ENCODE measurements at places on chromosomes 3 and 15.

- no peak for DNase-seq
These were observed 33.2 kb upstream of the NSMCE3 start for GRCh38 chr15:29302871-29303270.

DNA sequence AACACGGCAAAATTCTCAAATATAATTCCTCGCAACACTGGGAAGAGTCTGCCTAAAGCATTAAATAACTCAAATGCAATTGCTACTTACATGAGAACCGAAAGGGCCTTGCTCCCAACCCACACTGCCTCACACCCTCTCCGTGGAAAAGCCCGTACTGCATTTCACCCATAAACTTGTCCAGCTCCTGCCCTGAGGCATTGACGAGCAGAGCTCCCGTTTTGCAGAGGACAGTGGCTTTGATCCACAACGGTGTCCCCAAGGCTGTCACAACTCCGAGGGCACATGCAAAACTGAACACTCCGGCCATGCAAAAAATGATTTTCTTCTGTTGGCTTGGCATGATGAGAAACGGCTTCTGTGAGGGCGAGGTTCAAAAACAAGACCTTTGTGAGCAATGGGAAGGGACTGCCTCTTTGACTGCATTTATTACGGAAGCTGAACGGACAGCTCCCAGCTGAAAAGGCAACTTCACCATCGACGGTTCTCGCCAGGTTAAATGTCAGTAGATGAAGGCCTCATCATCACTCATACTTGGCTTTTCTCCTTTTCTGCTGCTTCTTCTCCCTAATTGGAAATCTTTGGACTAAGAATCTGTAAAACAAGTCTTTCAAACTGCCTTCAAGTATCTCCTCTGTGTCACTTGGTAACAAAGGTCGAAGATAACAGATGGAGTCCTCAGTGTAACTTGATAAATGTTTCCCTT, at the start of gene CLRN1:
CLRN1 (minus strand) TSS at position 362 of the 706 bp plus-strand sequence; CDS start at position 343, 19 bp downstream.
- peak; percentile 10 for DNase-seq

GRCh38 chr15:58574631-58575030, 142.8 kb downstream of the LIPC start:
- no peak for DNase-seq

GRCh38 chr15:63514531-63514943, 10.1 kb downstream of the USP3 start:
- DNase-seq = no peak

GRCh38 chr3:184140436-184140835, 5.3 kb downstream of the EIF2B5 start:
- DNase-seq = no peak

GRCh38 chr3:49614936-49615335, 59.2 kb upstream of the APEH start:
- no peak for DNase-seq

GRCh38 chr15:59224474-59224873, 17.8 kb downstream of the LDHAL6B start:
- no peak for DNase-seq

DNA sequence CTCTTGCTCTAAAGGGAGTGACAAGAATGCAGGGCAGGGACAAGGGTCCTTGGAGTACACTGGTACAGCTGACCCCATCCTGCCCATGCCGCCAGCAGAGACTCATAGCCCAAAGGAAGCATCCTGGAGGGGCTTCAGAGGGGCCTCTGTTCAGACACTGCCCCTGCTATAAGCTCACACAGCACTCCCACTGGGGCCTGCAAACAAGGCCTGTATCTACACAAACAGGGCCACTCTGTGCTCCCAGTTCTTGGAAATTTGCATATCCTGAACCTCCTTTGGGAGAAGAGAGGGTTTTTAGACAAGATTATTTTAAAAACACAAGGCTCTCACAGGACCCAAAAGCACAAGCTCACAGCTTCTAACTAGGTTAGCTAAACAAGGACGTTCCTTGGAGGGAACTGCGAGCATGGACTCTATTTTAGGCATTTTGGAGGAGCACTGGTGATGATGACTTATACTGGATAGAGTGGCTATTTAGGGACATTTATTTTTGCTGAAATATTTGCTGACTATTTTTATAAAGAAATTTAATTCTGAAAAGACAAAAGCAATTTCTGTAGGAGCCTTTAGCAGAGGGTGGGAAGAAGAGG, 16.4 kb upstream of the ANKRD34C start:
- DNase-seq = no peak

- DNase-seq = no peak
These were observed 60.6 kb downstream of the SLC6A11 start for GRCh38 chr3:10876661-10877060.

GRCh38 chr3:98246142-98246541, 17.9 kb upstream of the OR5H6 start:
- DNase-seq = no peak

DNA sequence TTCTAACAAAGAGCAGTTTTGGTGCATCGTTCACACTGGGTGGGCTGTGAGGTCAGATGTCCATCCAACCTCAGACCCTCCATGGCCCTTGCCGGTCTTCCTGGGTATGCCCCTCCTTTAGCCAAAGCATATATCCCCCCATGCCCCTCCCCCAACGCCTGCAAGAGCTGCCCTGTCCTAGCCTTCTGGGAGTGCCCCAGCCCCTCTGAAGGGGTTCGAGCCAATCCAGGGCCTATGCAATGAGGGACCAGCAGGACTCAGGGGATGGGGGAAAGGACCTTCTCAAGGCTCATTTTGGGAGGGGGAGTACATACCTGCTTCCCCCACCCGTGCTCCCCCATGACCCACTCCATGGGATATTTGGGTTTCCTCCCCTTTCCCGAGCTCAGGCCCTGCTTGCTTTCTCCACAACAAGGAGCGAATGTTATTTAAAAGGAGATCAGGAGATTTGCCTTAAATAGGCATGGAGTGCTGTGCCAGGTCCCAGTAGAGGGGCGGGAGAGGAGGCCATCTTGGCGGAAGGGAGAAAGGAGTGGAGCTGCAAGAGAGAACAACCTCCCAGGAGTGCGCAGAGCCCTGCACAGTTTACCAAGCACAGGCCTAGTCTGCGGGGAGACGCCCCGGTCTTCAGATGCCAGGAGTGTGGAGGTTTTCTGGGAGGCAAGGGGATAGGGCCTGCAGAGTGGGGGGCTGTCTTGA, 18.2 kb downstream of the PIF1 start:
- DNase-seq = no peak

- no peak for DNase-seq
These were observed 53.1 kb downstream of the CD47 start for GRCh38 chr3:108037770-108038169.

DNA sequence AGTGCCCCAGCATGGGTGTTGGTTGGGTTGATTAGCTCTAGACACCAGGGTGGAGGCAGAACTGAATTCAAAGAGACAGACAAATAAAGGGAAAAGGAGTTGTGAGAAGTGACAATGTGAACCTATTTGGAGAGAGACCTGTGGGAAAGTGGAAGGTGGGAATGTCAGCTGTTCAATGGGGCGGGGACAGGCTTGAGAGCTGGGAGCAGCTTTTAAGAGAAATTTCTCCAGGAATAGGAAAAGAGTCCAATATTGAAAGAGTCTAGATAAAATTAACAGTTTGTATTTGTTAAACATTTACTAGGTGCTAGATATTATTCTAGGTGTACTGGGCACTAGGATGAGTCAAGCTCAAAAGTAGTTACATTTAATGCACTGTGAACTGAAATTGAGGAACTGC, 225.3 kb downstream of the GAP43 start:
- no peak for DNase-seq

- no peak for DNase-seq
These were observed 904.0 kb downstream of the TBL1XR1 start for GRCh38 chr3:176293276-176293675.

DNA sequence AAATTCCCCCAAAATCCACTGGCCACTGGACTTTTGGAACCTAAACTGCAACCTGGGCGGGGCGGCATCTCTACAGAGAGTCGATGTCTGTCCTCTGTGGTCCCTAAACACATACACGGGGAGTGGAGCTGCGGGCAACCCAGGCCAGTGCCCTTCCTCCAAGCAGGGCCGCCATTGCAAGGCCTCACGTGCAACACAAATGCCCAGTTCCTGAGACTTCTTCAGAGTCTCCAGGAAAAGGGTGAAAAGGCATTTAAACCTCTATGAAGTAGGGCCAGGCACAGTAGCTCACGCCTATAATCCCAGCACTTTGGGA, 4.9 kb downstream of the MUC4 start:
- DNase-seq = no peak

GRCh38 chr15:74130155-74130848, at the start of gene ISLR2:
TSS of gene ISLR2 (plus strand) at chr15:74130586. CDS start at chr15:74132755, 2,169 bp downstream.
- peak; percentile 61 for DNase-seq

- no peak for DNase-seq
These were observed at the start of gene EBLN2 for GRCh38 chr3:73061416-73061815. TSS of gene EBLN2 (plus strand) at chr3:73061659. CDS start at chr3:73062082, 423 bp downstream.

- DNase-seq = peak; percentile 60
These were observed 31.1 kb downstream of the CYFIP1 start for GRCh38 chr15:22949074-22949547.

GRCh38 chr3:16927485-16927884, 42.7 kb downstream of the PLCL2 start:
- DNase-seq = no peak

DNA sequence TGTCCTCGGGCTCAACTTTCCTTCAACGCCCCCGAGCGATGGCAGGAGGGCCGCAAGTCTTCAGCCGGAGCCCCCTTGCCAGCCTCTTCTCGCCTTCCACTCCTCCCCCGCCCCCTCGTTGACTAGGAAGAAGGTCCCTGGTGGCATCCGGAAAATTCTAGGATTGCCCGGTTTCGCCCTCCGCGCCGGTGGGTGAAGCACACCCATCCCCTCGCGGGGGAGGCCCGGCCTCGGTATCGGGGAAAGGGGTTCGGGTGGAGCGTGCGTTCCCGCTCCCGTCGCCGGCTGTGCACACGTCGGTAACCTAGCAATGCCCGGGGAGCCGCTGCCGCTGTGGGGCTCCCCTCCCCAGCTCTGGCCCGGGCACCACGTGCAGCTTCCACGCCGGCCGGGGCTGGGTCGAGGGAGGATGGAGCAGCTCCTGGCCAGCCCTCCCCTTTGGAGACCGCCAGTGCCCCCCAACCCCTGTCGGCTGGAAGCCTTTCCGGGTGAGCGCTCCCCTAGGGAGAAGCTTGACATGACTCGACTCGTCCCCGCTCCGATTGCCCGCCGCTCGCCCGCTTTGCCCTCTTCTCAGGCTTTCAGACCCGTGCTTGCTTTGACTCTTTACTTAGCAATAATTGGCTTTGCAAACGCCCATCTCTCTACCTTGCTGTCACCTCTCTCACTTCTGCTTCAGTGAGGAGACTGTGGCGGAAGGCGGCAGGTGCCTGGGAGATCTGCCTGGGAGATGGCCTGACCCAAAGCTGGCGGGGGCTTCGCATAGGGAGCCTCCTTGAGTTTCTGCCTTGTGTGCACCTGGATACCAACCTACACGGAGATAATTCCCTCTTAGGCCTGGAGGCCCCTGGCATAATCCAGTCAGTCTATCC, 1.3 kb downstream of the CACNA1D start:
- DNase-seq = peak; percentile 49

GRCh38 chr15:78002996-78003395, 74.5 kb downstream of the TBC1D2B start:
- DNase-seq = no peak

- DNase-seq = peak; percentile 55
These were observed 12.2 kb downstream of the ZIC1 start for GRCh38 chr3:147421184-147421912.

DNA sequence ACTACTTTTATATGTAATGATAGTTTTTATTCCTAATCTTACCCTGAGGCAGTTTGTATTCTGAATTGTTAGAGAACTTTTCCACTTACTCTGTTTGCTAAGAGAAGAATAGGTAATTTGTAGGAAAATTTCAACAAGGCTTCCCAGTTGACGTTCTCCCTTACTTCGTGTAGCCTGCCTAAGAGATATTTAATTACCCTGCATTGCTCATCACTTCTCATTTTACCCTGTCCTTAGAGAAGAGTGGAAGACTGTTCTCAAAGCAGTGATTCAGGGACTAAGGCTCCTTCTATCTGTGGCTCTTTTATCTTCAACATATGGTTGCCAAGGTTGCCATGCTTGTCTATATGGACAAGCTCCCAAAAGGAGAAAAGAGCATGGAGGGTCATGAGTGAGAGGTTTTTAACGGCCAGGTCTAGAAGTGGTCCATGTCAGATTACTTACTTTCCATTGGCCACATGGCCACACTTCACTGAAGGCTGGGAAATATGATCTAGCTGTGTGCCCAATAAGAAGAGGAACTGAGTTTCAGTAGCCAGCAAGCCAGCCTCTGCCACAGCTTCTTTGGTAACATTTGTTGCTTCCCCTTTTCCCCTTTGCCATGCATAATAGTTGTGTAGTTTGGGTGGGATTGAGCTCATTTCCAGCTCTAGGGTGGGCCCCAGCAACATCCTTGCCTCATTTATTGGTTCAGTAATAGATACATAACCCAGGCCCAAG, 22.1 kb downstream of the PDE8A start:
- no peak for DNase-seq

DNA sequence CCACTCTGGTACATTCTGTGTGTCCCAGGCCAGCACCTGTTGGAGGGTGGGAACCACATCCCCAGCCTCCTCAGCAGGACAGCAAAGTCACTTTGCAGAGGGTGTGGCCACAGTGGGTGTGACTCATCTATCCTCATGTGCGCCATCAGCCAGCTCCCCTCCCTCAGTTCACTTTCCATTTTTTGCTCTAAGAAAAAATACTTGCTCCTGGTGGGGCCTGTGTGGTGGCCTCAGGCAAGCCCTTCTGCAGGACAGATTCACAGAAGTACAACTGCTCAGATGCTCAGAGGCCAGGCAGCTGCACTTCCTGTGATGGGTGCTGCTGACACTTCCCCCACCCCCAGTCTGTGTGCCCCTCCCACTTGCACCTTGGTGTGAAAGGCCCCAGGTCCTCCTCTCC, 78.3 kb upstream of the ALDH1L1 start:
- no peak for DNase-seq

- no peak for DNase-seq
These were observed 828.5 kb upstream of the NECTIN3 start for GRCh38 chr3:110243081-110243480.

All from nephron progenitor cell (in vitro differentiated cells).